Thyroid gland (tissue), 4 donors: ENCODE measurements at places on chromosomes 11 and 22. TPM values are rescaled to one million over a fixed set of nuclear protein-coding genes. Genes with fewer than 3 reads are reported as not detected.

GRCh38 chr11:118374729-118375128, 15.3 kb downstream of the UBE4A start:
- DNase-seq = no peak

GRCh38 chr11:2563213-2564007, 118.6 kb downstream of the KCNQ1 start:
- DNase-seq = no peak

DNA sequence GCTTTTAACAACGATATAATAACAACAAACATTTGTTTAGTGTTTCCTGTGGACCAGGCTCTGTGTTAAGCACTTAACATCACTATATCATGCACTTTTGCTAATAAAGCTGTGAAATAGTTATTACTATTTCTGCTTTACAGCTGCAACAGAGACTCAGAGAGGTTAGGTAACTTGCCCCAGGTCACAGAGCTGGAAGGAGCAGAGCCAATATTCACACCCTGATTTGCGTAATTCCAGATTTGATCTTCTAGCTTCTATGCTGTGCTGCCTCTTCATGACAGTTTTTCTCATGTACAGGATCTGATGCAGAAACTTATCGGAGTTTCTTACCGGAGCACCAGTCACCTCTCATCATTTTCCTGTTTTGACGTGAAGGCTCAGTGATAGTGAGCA, 33.6 kb upstream of the EHF start:
- no peak for DNase-seq

GRCh38 chr22:49600891-49601431, 226.7 kb downstream of the BRD1 start:
- DNase-seq = no peak

DNA sequence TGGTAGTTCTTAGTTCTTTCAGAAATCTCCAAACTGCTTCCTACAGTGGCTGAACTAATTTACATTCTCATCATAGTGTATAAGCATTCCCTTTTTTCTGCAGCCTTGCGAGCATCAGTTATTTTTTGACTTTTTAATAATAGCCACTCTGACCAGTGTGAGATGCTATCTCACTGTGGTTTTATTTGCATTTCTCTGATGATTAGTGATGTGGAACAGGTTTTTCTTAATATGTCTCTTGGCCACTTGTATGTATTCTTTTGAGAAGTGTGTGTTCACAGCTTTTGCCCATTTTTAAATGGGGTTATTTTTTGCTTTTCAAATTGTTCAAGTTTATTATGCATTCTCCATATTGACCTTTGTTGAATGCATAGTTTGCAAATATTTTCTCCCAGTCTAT, 459.3 kb downstream of the NTM start:
- DNase-seq = no peak

GRCh38 chr11:60756307-60757032, at the start of gene MS4A15:
TSS of gene MS4A15 (plus strand) at chr11:60756867. CDS start at chr11:60763734, 6,867 bp downstream.
- DNase-seq = no peak

Gene ZNHIT2
- 17.3 TPM for total RNA-seq

GRCh38 chr11:10899121-10899830, 41.4 kb upstream of the ZBED5 start:
- peak; percentile 12 for DNase-seq

- no peak for DNase-seq
These were observed 6.3 kb downstream of the ARHGAP1 start for GRCh38 chr11:46694072-46694471.

Gene RIMBP3B
- total RNA-seq = not detected

- no peak for DNase-seq
These were observed 1598.1 kb downstream of the FAM181B start for GRCh38 chr11:81135570-81135969.

Gene TSGA10IP
- 0.33 TPM for total RNA-seq

DNA sequence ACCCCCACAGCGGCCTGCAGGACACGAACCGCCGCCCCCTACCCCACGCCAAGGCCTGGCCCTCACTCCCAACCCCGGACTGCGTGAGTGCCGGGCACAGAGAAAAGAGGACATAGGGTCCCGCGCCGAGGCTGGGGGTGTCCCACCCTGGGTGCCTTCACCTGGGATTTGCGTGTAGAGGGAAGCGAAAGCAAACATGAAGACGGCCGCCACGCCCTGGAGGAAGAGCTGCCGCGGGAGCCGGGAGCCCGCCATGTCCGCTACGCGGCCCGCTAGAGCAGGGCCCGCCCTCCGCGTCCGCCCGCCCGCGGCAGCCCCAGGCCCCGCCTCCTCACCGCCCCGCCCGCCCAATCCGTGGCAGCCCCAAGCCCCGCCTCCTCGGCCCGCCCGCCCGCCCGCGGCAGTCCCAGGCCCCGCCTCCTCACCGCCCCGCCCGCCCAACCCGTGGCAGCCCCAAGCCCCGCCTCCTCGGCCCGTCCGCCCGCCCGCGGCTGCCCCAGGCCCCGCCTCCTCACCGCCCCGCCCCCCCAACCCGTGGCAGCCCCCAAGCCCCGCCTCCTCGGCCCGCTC, at the start of gene LMF2:
Gene LMF2, minus strand, starts transcription at position 282 of the 570 bp plus-strand sequence. Its CDS starts 27 bp downstream, at position 255.
- peak; percentile 89 for DNase-seq

GRCh38 chr11:128867277-128867676, at the start of gene KCNJ1:
TSS of gene KCNJ1 (minus strand) at chr11:128867296. CDS start at chr11:128840243, 27,053 bp downstream.
- no peak for DNase-seq

Gene FREY1
- total RNA-seq = not detected

- DNase-seq = no peak
These were observed 5.9 kb downstream of the TMEM121B start for GRCh38 chr22:17115236-17115635.

- DNase-seq = no peak
These were observed 1.5 kb downstream of the RANGAP1 start for GRCh38 chr22:41284465-41284864.

DNA sequence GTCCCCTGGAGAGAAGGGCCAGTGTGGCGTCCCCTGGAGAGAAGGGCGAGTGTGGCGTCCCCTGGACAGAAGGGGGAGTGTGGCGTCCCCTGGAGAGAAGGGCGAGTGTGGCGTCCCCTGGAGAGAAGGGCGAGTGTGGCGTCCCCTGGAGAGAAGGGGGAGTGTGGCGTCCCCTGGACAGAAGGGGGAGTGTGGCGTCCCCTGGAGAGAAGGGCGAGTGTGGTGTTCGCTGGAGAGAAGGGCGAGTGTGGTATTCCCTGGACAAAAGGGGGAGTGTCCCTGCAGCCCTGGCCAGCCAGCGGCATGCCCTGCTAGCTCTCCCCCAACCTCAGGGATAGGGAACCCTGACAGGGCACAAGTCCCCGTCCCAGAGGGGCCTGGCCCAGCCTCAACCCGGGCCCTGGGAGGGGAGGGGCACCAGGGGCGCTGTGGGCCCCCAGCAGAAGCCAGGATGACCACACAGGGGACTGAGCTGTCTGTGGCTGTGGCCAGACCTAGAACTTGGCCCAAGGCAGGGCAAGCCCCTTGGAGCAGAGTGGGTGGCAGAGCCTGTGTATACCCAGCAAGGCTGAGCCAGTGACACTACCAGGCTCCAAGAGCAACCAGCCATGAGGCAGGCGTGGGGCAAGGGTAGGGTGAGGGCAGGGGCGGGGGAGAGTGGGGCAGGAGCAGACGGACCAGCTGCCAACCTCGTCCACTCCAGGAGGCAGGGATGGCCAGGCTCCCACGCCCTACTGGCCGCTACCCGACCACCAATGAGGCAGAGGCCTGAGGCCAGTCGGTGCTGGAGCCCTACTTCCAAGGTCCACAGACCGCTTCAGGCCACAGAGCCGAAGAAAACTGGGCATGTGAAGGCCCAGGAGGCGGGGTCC, 4.2 kb downstream of the HRAS start:
- no peak for DNase-seq

Gene TCN2
- total RNA-seq = 40.2 TPM

Gene DAGLA
- 1.8 TPM for total RNA-seq

Gene CD3E
- total RNA-seq = 3.5 TPM

DNA sequence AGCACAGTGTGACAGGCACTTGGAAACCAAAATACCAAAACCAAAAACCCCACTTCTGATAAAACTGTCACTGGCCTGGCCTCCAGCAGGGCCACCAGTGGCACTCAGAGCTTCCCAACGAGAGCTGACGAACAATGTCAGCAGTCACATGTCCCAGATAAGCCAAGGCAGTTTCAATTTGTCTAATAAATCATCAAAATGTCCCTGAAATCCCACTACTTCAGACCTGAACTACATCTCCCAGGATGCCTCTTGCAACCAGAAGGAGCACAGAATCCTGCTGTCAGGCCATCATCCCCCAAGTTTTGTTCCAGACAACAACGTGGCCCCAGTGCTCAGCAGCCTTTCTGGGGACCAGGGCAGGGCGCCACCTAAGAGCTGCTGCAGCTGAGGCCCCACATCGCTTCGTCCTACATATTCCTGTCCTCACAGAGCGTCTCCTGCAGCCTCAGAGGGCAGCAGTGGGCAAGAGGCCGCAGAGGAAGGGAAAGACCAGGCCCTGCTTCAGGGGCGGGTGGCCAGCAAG, 25.1 kb downstream of the LRFN4 start:
- DNase-seq = no peak

Gene FXYD6
- 58.6 TPM for total RNA-seq

DNA sequence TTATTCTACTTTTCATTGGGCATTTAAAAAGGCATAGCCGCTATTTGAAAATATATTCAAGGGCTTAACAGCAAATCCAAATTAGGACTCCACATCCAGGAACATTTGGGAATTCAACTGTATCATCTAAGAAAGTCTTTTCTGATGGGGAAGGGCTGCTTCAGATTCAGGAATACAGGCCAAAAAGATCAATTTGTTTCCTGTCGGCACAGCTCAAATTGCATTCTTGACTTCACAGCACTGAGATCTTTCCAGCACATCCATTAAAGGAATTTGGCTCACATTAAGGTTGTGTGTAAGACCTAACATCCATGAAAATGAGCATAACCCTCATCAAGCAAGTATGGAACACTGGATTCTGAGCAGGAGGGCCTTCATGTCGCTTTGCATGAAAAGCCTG, 1169.5 kb upstream of the CCDC90B start:
- no peak for DNase-seq

Gene OR56B1
- total RNA-seq = not detected

DNA sequence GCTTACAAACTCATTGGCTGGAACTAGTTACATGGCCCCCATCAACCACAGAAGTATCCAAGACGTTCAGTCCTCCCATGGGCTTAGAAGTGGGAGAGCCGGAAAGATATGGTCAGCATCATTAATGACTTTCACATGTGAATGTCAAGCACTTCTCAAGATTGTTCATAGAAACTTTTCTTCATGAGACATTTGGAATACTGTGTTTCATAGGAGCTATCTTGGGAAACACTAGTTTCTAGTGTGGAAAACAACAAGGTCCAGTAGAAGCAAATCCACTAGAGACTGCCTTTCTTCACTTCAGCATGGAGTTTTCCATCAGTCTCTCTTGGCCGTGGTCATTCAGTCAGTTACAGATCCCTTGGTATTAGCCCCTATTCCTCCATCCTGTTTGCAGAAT, 160.9 kb downstream of the C11orf91 start:
- no peak for DNase-seq

GRCh38 chr11:100739666-100740065, 52.6 kb downstream of the ARHGAP42 start:
- peak; percentile 68 for DNase-seq
